ENCODE measurements at places on chromosomes 2 and 18.

GRCh38 chr2:165895974-165896373, 57.6 kb downstream of the TTC21B start:
- no peak for DNase-seq

GRCh38 chr2:79612999-79613398, 100.1 kb downstream of the CTNNA2 start:
- no peak for DNase-seq

- no peak for DNase-seq
These were observed 337.1 kb downstream of the LRRTM4 start for GRCh38 chr2:77185052-77185451.

- no peak for DNase-seq
These were observed 201.4 kb upstream of the TMEM200C start for GRCh38 chr18:6096730-6097129.

GRCh38 chr2:239110595-239111048, 262.7 kb downstream of the TWIST2 start:
- DNase-seq: no peak

DNA sequence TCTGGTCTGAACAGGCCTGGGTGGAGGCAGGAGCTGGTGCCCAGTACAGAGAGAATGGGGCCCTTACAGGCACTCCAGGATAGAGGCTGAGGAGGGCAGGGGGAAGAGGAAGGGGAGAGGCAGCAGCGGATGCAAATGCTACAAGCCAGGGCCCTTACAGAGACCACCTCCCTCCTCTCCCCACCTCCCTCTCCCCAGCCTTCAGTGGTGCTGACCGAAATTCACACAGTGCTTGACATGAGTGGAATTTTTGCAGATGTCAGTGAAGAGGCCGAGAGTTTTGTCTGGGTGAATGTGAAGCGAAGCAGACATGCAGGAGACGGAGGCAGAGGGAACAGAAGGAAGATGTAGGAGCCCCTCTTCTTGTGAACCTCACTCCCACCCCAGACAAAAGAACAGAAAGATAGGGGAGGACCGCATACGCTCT, 31.9 kb downstream of the CIB4 start:
- DNase-seq: no peak

- no peak for DNase-seq
These were observed 36.7 kb downstream of the PRKD3 start for GRCh38 chr2:37287966-37288365.

DNA sequence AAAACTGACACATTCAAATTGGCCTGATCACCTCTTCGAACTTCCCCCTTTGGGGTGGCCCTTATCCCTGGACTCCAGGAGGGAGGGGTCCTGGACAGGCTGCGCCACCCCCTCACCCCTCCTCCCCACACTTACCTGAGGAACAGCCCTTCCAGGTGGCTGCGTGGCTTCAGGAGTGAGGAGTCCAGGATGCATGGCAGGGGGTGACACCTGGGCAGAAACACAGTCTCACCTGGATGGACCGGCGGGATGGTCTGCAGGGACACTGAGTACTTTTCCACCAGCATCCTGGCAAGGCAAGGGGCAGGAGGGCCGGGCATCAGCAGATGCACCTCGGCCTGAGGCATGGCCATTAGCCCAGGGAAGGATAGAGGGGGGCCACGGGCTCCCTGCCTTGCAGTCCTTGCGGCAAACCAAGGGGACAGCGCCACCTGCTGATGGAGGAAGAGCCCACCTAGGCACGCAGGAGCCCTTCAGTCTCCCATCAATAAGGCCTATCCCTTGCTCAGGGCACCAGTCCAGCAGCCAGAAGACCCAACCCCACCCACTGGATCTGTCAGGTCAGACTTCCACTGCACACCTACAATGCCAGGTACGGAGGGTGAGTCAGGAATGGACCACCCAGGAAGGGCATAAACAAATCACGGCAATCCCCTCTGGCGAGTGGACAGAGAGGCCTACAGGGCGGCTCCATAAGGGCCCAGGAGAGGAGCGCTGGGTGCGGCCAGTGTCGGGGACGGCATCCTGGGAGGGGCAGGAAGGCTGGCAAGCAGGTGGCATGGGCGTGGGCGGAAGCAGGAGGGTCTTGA, 26.0 kb downstream of the FAM178B start:
- DNase-seq: peak; percentile 71

DNA sequence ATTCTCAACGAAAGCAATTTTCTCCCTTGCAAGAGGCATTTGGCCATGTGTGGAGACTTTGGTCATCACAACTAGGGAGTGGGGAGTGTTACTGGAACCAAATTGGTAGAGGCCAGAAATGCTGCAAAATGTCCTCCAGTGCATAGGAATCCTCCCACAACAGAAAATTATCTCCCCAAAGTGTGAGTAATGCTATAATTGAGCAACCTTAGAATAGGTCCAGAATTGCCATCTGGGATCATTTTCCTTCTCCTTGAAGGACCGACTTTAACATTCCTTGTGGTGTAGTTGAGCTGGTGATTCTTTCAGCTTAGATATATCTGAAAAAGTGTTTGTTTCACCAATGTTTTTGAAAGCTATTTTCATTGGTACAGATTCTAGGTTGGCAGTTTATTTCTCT, 111.2 kb upstream of the SMIM21 start:
- DNase-seq: no peak

DNA sequence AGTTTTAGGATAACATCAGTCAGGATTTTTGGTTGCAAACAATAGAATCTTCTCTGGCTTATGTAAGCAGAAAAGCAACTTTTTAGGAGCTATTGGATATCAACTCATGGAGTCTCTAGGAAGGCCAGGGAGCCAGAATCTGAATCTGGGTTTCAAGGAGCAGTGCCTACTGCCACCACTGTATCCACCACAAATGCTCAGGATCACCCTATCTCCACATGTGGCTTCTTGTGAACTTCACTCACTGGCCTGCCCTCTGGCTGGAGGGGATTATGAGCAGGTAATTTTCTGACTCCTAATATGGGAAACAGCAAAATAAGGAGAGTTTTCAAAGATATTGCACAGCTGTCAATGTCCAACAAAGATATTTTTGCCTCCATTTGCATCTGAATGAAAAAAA, 142.9 kb downstream of the PKP4 start:
- no peak for DNase-seq

DNA sequence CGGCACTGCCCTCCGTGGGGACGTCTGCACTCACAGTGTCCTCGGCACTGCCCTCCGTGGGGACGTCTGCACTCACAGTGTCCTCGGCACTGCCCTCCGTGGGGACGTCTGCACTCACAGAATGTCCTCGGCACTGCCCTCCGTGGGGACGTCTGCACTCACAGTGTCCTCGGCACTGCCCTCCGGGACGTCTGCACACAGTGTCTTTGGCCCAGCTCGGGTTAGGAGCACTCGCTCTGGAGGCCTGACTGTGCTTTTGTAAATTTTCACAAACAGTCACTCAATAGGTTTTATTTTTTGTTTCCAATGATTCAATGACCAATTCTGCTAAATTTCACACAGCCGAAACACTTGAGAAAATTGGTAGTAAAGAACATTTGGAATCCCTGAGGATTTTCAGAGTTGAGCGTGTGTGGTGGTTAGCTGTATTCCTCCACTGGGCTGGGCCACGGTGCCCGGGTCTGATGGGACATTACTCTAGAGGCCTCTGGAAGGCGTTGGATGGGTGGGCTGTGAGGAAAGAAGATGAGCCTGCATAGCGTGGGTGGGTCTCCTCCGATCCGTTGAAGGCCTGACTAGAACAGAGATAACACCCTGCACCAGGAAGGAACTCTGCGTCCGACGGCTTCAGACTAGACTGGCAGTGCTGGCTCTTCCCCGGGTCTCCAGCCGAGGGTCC, 134.8 kb downstream of the RTP5 start:
- no peak for DNase-seq

- DNase-seq: no peak
These were observed 195.7 kb upstream of the TMEFF2 start for GRCh38 chr2:192390401-192390800.

- DNase-seq: no peak
These were observed 489.6 kb upstream of the SPRED2 start for GRCh38 chr2:65922030-65922429.

GRCh38 chr2:156659694-156660093, 223.5 kb downstream of the GPD2 start:
- DNase-seq: no peak

DNA sequence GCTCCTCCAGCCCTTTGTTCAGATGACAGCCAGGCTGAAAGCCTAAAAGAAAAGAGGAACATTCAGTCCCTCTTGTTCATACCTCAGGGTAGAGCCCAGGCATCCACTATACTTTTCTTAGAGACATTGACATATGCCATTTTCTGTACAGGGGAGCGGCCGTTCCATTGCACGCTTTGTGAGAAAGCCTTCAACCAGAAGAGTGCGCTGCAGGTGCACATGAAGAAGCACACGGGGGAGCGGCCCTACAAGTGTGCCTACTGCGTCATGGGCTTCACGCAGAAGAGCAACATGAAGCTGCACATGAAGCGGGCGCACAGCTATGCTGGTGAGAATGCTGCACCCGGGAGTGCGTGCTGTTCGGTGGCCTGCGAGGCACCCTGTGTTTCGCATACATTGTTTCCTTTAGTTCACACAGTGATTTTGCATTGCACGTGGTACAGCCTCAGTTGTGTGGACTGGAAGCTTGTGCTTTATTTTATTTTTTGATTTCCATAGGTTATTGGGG, 138.2 kb downstream of the ZNF236 start:
- DNase-seq: no peak

DNA sequence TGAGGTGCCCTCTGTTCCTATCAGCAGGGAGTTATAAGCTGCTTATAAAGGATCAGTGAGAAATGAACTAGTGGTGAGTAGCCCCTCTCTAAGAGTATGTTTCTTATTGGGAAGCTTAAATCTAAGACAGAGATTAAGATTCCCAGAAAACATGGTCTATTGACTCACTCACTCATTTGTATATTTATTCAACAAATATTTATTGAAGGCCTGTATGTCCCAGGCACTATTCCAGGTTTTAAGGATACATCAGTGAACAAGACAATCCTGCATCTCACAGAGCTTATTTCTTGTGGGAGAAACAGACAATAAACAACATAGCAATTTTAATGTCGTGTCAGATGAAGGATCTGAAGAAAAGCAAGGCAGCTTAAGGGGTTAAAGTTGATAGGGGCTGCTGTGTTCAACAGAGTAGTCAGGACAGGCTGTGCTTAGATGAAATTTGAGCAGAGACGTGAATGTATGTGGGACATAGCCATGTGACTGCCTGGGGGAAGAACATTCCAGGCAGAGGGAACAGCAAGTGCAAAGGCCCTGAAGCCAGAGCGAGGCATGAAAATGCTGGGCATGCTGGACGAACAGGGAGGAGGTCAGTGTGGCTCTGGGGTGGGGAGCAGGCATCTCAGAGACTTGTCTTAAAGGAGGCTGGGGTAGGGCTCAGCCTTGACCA, 14.8 kb upstream of the PSD4 start:
- DNase-seq: no peak

- DNase-seq: no peak
These were observed 340.3 kb downstream of the PLCL1 start for GRCh38 chr2:198144660-198145059.

DNA sequence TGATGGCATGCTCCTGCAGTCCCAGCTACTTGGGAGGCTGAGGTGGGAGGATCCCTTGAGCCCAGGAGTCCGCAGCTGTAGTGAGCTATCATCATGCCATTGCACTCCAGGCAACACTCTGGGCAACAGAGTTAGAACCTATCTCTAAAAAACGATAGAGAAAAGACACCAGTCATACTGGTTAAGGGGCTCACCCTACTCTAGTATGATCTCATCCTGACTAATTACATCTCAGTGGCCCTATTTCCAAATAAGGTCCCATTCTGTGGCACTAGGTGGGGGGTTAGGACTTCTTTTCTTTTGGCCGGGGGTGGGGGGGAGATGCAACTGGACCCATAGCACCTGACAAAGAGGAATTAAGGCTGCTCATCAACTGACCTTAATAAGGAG, 163.2 kb upstream of the NCK2 start:
- no peak for DNase-seq

DNA sequence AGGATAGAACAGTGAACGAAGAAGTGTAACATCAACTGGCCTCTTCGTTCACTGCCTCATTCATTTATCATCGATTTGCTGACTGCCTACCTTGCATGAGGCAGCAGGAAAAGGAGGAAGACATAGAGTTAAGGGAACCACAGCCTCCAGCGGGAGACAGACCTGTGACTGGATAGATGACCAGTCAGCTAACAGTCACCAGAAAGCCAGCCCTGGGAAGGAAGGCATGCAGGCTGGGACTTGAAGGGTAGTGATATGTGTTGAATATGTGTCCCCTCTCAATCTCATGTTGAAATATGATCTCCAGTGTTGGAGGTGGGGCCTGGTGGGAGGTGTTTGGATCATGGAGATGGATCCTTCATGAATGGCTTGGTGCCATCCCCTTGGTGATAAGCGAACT, 58.3 kb downstream of the CTIF start:
- DNase-seq: no peak

GRCh38 chr2:160737247-160737646, 243.6 kb upstream of the RBMS1 start:
- no peak for DNase-seq

- DNase-seq: no peak
These were observed 23.0 kb downstream of the COPS9 start for GRCh38 chr2:240112914-240113690.

- no peak for DNase-seq
These were observed 12.7 kb upstream of the ARHGEF4 start for GRCh38 chr2:130823886-130824491.

GRCh38 chr2:180979749-180980105, 678 bp upstream of the UBE2E3 start:
- no peak for DNase-seq

DNA sequence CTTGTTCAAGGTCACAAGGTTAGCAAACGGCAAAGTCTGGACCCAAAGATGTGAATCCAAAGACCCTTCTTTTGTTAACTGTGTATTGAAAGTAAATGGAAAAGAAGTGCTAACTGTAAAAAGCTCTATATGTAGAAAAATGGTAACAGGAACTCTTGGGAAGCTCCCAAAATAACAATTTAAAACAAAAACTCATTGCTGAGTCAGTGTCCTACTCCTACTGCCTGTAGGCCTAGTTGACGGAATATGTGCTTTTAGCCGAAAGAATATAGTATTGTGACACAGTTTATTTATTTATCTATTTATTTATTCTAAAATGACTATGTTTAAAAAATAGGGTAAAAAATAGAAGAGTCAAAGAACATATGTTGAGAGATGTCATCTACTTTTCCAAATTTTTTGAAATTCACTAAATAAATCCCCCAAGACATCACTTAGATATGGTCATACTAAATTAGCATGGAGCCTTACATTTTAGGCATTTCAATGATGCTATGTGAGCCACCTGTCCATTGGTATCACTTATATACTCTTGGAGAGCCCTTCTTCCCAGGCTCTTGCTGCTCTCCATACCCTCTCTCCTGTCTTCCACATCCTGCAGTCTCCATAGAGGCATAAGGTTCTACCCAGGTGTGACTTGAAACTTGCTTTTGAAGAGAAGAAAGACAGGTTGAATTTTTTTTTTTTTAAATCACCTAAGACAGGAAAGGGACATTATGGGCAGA, 13.7 kb downstream of the COL5A2 start:
- no peak for DNase-seq

DNA sequence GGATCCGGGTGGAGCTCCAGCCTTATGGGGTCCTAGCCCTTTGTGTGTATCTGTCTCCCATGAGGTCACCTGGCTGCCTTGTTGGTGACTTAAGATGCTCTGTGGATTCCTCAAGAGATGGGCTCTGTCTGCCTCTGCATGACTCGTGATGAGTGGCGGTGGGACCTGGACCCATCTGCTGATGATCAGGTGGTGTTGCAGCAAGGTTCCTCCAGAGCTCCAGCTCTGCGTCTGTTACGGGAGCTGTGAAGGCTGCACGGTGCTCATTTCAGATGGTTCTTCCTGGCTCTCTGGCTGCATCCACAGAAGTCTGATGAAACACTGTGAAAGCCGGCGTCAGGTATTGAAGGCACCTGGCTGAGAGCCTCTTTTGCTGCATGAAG, 2.4 kb downstream of the AGAP1 start:
- DNase-seq: no peak

GRCh38 chr2:20355131-20355530, 4.5 kb upstream of the PUM2 start:
- no peak for DNase-seq
